ENCODE measurements at places on chromosomes 7 and 10.

DNA sequence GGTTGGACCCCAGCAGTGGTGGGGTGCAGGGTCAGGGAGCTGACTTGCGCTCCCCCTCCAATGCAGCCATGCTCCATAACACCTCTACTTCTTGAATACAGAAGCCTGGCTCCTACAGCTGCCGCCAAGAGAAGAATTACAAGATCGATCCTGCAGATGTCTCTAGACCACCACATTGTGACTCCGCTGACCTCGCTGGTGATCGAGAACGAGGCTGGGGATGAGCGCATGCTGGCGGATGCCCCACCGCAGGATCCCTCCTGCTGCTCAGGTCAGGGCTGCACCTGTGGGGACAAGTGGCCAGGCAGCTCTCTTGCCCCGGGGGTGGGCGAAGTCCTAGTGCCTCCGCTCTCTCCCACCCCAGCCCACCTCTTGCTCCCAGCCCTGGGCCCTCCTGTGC, 31.7 kb downstream of the ITIH2 start:
- no peak for DNase-seq

DNA sequence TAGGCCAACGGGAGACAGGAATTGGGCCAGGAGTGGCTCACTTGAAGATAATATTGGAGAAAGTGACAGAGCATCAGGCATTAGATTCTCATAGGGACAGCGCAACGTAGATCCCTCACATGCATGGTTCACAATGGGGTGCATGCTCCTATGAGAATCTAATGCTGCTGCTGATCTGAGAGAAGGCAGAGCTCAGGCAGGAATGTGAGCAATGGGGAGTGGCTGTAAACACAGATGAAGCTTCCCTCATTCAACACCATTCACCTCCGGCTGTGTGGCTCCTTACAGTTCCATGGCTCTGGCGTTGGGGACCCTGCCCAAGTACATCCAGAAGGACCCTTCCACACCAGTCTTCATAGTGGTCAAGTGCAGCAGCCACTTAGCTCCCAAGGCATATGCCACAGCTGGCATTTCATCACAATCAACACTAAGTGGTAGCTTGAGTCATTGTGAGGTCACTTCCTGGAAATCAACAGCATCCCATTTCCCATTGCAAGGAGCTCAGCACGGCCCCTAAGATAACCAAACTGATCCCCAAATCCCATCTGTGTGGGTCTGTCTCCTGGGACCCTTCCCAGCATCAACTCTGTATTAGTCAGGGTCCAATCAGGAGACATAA, 174.5 kb downstream of the TPST1 start:
- no peak for DNase-seq

GRCh38 chr10:53667063-53667462, 894.5 kb upstream of the MBL2 start:
- DNase-seq: no peak

GRCh38 chr10:113644185-113645120, 19.4 kb downstream of the NRAP start:
- no peak for DNase-seq

GRCh38 chr10:93068411-93069244, 5.1 kb upstream of the CYP26A1 start:
- no peak for DNase-seq

DNA sequence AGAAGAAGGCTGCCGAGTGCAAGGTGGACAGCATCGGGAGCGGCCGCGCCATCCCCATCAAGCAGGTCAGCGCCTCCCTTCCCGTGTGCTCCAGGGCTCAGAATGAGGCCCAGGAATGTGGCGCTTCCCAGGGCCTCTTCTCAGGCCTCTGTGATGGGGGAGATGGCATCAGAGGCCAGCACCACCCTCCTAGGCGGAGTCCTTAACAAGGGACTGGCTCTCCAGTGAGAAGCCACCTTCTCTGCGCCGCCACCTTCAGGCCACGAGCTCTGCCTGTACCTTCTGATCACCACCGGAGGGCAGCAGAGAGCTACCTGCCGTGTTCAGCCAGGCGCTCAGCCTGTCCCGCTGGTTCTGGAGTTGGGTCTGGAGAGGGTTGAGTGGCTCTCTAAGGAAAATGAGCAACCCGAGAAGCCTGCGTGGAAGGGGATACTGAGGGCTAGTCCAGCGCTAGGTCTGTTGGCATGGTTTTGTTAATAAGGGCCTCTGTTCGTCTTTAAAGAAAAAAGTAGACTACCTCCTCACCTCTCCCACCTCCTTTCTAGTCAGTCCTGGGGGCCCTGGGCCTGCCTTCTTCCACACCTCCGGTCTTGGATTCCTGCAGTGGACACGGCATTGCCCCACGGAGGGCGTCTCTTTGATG, 37.7 kb downstream of the AGAP3 start:
- DNase-seq: peak; percentile 99

GRCh38 chr10:79001082-79001885, 67.5 kb upstream of the ZMIZ1 start:
- DNase-seq: no peak

- no peak for DNase-seq
Observed at GRCh38 chr10:103282961-103283360, 6.0 kb downstream of the INA start.

- no peak for DNase-seq
Observed at GRCh38 chr10:30573721-30574431, 55.7 kb downstream of the LYZL2 start.

DNA sequence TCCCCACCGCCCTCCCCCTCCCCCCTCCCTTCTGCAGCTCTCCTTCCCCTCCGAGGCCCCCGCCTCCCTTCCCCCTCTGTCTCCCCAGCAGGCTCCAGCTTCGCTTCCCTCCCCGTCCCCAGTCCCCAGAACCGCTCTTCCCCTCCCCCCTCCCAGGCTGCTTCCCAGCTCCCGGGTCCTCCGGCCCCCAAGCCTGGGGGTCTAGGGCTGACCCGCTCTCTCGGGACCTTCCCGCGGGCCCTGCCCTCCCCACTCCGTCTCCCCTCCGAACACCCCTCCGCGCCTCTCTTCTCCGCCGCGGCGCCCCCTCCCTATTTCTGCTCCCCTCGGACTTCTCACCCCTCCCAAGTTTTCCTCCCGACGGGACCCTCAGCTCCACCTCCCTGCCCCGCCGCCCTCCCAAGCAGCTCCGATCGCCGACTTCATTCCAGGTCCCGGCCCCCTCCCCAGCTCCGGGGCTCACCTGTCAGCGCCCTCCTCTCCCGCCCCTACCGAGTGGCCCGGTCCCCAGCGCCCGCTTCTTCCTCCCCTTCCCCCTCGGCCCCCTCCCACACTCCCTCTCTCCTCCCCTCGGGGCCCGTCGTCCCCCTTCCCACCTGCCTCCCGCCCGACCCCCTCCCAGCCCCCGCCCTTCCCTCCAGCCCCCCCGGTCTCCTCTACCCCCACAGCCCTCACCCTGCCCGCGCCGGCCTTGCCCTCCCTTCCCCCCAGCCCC, 990 bp downstream of the ZNF467 start:
- DNase-seq: peak; percentile 69

DNA sequence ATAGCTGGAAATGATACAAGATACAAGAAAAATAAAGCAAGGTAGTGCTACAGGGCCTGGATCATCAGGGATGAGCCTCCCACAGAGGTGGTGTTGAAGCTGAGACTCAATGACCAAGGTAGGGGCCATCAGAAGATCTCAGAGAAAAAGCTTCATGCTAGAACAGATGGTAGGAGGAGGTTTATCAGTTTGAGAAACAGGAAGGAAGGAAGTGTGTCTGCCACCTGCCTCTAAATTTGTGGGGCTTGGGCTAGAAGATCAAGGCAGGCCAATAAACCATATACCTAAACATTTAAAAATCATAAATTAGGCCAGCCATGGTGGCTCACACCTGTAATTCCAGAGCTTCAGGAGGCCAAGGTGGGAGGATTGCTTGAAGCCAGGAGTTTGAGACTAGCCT, 410.8 kb upstream of the PRKCQ start:
- no peak for DNase-seq

GRCh38 chr7:105241198-105241597, 147.5 kb downstream of the SRPK2 start:
- DNase-seq: no peak

- no peak for DNase-seq
Observed at GRCh38 chr10:21860718-21861117, 142.8 kb downstream of the DNAJC1 start.

DNA sequence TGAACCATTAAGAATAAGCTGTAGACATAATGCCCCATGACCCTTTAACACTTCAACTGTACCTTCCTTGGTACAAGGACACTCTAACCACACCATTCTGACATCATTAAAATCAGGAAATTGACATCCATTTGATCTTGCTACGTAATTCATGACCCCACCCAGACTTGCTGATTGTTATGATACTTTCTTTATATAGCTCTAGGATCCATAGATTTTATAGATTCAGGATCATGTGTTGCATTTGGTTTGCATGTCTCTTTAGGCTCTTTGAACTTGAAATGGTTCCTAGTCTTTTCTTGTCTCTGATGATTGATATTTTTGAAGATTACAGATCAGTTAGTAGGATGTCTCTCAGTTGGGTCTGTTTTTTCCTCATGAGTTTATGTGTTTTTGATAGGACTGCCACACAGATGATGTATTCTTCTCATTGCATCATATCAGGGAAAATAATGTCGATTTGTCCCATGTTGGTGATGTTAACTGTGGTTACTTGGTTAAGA, 13.5 kb downstream of the CCM2 start:
- DNase-seq: no peak

DNA sequence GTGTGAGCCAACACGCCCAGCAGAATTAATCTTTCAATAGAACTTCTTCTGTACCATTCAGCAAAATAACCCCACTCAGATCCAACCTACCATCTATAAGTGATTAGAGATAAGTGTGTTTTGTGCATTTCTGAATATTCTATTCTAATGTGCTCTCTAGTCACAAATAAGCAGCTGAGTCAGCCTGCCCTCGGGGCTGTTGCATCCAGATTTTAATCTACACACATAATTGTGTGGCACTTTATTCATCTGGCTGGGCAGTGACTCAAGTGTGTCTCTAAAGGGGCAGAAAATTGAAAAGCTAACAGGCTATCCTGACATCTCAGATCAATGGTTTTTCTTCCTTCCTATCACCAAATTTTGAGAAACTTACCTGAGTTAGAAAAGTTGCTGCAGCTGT, 60.3 kb downstream of the PRR15 start:
- no peak for DNase-seq

- DNase-seq: peak; percentile 92
Observed at GRCh38 chr7:44072364-44073231, 7.2 kb upstream of the PGAM2 start.

- DNase-seq: no peak
Observed at GRCh38 chr7:2521952-2522591, 2.5 kb downstream of the LFNG start.

GRCh38 chr10:79274279-79275104, 72.8 kb upstream of the PPIF start:
- no peak for DNase-seq

GRCh38 chr7:142602183-142602582, 147.1 kb upstream of the PRSS1 start:
- DNase-seq: no peak

DNA sequence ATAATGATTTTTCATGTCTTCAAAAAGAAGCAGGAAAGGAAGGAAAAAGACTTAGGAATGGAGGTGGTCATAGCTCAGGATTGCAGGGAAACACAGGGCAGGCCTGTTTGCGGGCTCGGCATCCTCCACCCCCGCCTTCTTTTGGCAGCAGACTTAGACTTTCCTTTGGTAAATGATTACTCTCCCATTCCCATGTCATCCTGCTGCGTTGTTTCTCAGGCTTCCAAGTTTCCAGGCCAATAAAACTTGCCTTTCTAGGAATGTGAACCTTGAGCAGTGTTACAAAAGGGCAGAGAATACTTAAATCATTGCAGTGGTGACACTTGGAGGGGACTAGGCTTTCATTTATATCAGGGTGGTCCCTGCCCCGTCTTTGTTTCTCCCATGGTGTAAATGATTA, 34.0 kb upstream of the DGKB start:
- peak; percentile 4 for DNase-seq

DNA sequence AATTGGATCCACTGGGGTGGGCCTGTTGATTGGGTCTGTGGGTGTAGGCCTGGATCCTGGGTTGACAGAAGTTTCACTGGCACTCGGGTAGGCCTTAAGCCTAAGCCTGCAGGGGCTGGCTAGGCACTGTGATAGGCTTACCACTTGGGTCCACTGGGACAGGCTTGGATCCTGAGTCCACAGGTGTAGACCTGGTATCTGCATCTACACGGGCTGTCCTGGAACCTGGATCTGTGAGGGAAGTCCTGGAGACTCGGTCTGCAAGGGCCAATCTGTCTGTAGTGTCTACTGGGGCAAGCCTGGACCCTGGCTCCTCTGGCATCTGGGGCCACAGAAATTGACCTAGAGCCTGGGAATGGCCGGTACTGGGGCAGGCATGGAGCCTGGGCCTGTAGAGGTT, 219.0 kb upstream of the NRG3 start:
- DNase-seq: no peak

DNA sequence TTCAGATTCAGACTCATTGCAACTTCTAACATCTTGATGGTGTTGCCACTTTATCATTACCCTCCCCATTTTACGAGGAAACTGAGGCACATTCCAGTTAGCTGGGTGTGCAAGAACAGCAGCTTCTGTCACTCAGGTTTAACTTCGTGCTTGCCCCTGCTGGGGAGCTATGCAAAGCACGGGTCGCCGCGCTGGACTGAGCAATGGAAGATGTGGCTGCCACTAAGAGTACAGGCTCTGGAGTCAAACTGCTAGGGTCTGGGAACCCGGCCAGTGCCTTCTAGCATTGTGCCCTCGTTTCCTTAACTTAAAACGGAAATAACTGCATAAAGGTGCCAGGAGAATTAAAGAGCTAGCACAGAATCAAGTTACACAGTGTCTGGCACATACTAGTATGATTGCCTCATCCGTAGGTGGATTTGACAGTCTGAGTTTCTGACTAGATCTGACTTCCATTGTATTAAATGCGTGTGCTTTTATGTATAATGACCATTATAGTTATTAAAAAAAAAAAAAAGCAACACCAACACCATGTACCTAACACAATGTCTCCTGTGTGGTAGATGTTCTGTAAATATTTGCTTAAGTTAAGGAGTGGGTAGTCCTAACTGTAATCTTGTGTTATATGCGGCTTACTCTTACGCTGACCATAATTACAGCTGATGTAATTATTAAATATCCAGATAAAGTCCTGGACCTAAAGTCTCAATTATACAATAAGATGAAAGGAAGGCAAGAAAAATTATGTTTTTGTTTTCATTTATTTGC, 842 bp downstream of the ZNF22 start:
- DNase-seq: peak; percentile 59

DNA sequence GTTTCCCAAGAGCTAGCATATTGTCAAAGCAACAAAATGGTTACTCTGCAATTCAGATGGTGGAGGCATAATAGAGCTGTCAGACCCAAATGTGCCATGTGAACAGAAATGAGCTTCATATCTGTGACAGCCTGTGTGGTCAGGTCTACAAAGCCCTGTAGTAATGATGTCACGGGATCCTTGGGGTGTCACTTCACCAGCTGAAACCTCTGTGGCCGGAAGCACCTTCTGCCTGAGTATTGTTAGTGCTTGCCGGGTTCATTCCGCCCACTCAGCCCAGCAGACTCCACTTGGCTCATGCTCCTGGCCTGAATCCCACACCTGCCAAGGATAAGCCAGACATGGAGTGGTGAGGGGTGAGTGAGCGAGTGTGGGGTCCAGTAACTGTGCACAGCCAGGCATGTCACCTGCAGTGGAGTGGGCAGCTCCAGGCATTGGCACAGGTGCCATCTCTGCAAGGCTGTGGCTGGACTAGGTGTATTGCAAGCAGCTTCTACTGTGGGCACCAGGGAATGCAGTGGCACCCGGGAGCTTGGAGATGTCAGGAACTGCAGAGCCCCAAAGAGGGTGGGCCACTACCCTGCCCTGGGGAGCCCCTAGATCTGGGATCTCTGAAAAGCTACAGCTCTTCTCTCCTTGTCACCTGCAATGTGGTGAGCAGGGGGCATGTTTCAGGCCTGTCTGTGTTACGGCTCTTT, 341.9 kb upstream of the CHRM2 start:
- no peak for DNase-seq

Data from HuH-7 (cell line).